ENCODE measurements at places on chromosomes 2 and 18.
A peak's percentile ranks its signal among the peaks of the same experiment; 100 is the strongest.

DNA sequence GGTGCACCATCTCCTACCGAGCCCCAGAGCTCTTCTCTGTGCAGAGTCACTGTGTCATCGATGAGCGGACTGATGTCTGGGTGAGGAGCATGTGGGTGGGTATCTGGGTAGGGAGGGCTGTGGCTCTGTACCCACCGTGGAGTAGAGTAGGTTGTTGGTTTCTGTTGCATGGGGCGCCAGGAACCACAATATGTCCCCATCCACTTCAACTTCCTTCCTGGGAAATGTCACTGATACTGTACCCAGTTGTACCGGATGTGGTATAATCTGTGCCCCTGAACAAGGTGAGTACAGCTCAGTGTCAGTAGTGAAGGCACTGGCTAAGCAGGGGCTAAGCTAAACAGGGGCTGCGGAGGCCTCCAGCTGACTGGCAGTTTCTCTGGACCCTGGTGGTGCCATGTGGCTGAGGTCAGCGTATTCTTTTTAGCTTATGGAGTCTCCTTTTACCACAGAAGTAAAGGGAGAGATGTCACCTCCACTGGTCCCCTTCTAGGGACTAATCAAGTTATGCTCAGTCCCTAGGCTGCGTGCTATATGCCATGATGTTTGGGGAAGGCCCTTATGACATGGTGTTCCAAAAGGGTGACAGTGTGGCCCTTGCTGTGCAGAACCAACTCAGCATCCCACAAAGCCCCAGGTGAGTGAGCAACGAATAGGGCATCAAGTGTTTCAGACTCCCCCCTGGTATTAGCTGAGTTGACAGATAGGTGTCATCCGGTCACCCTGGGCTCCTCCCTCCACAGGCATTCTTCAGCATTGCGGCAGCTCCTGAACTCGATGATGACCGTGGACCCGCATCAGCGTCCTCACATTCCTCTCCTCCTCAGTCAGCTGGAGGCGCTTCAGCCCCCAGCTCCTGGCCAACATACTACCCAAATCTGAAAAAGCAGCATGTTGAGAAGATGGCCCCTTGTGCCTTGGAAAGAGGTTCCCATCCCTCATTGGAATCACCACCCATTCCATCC, 2.7 kb downstream of the STK16 start:
- peak; percentile 83 for DNase-seq

DNA sequence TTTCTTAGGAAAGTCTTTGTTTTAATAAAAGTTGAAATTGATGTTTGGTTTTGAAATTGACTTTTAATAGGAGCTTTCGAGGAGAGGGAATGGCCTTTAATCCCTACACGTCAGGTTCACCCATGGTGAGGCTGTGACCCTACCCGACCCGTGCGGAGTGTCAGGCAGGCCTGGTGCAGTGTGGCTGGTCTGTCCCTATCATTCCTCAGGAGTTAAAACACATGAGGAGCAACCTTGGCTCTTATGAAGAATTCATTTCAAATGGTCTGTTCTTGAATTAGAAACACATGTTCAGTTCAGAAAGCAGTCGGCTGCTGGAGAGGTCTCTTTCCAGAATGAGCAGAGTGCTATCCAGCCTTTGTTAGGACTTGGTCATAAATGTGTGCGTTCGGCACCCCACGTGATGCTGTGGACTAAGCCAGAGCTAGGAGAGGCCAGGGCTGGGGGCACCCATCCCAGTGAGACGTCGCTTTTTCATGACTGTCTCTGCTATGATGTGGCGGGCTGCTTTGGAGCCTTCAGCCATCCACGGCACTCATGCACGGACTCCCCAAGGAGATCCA, 54.7 kb downstream of the EMILIN2 start:
- peak; percentile 2 for DNase-seq

- no peak for DNase-seq
These were observed 60.7 kb upstream of the ASAP2 start for GRCh38 chr2:9145752-9146430.

DNA sequence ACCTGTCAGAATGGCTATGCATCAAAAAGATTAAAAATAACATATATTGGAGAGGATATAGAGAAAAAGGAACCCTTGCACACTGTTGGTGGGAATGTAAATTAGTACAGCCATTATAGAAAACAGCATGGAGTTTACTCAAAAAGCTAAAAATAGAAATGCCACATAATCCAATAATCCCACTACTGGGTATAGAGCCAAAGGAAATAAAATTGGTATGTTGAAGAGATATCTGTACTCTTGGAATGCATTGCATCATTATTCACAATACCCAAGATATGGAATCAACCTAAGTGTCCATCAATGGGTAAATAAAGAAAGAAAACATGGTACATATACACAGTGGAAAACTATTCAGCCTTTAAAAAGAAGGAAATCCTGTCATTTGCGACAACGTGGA, 77.2 kb downstream of the C1D start:
- no peak for DNase-seq

DNA sequence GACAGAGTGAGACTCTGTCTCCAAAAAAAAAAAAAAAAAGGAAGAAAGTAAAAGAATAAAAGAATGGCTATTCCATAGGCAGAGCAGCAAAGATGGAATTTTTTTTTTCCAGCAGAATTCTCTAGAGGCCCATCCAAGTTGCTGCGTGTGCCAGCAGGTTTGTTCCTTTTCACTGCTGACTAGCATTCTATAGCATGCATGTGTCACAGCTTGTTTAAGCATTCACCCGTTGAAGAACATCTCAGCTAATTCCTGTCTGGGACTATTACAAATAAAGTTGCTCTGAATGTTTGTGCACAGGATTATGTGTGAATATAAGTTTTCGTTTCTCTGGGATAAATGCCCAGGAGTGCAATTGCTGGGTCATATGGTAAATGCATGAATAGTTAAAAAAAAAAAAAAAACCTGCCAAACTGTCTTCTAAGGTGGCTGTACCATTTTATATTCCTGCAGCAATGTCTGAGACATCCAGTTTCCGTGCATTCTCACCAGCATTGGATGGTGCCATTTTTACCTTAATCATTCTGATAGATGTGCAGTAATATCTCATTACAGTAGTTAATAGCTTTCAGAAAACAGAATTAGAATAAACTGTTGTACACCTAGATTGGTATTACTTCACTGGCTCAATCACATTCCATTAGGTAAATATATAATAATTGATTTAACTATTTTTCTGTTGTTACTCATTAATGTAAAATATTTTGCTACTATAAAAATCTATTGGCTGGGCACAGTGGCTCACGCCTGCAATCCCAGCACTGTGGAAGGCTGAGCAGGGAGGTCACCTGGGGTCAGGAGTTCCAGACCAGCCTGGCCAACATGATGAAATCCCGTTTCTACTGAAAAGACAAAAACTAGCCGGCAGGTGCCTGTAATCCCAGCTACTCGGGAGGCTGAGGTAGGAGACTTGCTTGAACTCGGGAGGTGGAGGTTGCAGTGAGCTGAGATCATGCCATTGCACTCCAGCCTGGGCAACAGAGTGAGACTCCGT, 47.5 kb upstream of the ASAP2 start:
- no peak for DNase-seq

DNA sequence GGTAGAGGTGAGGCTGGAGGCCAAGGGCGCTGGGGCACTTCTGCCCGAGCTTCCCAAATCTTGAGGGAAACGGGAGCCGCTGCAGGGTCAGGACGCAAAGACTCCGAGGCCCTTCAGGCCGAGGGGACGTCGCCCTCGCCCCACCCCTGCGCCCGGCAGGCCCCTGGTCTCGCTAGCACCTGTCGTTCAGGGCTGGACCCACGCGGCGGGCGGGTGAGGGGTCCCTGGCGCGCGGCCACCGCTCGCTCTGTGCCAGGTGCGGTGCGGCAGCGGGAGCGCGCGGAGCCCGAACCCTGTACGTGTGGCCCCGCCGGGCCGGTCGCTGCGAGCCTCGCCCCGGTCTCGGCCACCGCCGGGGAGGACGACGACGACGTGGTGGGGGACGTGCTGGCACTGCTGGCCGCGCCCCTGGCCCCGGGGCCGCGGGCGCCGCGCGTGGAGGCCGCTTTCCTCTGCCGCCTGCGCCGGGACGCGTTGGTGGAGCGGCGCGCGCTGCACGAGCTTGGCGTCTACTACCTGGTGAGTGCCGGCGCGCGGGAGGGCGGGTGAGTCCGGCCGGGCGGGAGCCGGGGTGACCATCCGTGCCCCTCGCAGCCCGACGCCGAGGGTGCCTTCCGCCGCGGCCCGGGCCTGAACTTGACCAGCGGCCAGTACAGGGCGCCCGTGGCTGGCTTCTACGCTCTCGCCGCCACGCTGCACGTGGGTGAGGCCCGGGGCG, 4.9 kb downstream of the ERFE start:
- no peak for DNase-seq

GRCh38 chr2:158234497-158234896, 132.8 kb downstream of the UPP2 start:
- DNase-seq = no peak

DNA sequence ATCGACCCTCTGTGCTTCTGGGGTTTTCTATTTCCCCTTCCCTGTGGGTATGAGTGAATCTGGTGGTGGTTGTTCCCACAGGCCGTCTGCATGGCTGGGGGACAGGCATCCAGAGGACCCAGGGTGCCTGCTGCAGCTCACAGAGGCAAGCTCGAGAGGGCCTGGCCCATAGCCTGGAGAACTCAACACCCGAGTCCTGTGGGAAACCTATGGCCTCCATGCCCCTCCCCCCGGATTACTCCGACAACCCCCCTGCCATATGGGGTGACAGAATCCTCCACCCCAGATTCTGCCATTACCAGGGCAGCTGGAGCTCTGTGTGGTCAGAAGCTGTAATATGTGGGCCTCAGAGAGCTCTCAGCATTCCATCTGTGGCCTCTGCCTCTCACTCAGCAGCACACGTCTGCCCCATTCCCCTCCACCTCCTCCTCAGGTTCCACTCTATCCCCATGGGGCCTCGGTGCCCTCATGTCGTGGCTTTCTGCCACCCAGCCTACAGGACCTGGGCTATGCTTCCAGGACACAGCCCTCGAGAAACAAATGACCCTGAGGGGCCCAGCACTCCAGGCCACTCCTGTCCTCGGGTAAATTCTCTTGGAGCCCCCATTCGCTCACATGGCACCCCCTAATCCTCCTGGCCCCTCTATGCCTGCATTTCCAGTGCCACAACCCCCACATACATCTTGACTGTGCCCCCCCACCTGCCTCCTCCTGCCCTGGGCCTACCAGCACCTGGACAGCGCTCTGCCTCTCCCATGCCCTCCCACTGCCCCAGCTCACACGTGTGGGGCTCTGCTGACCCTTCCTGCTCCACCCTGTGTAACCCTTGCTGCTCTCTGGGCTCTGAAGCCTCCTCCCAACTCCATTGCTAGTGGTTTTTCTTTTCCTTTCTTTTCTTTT, 3.6 kb downstream of the MZT2A start:
- DNase-seq = no peak

DNA sequence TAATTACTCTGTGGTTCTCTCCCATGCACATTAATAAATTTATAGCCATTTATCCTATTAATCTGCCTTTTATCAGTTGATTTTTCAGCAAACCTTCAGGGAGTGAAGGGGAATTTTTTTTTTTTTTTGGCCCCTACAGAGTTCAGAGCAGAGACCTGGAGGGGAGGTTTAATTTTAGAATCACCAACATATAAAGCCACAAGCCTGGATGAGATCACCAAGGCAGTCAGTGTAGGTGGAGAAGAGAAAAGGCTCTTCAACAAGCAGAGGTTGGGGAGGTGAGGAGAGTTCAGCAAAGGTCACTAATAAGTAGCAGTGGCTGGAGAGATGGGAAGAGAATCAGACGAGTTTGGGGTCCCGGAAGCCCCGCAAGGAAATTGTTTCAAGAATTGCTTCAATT, 48.4 kb upstream of the SPTBN1 start:
- no peak for DNase-seq

DNA sequence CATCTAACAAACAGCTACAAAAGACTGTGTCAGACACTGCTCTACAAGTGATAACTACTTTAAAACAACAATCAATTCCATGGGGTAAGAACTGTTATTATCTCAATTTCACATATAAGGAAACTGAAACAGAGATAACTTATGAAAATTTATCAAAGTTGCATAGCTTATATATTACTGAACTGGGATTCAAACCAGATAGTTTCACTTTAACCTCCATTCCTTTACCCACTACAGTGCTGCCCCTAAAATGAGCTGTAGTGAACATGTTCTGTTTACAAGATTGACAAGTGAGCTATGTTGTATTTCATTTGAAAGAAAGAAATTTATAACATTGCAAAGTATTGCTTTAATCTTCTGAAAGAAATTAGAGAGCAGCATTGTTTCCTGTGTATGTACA, 14.1 kb upstream of the GCG start:
- no peak for DNase-seq

- peak; percentile 51 for DNase-seq
These were observed 61.0 kb downstream of the TMEM163 start for GRCh38 chr2:134657650-134658250.

GRCh38 chr2:241015439-241015838, 17.0 kb downstream of the SNED1 start:
- DNase-seq = no peak

- DNase-seq = no peak
These were observed 48.4 kb upstream of the BCL2L11 start for GRCh38 chr2:111072220-111072871.

DNA sequence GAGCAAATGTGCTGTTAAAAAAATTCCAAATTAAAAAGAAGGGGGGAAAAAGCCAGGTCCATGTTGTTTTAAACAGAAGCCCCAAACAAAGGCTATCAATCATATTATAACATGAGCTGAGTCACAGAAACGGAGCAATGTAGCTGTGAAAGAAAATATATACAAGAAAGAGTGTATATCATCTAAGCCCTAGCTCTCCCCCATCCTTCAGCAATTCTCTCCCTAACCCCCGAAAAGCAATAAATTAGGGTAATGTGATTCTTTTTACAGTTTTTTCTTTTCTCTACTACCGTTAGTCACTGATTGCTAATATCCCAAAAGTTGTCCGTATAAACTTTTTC, 25.3 kb downstream of the FEZ2 start:
- no peak for DNase-seq

GRCh38 chr2:217713395-217714286, 289.2 kb downstream of the TNS1 start:
- peak; percentile 82 for DNase-seq

DNA sequence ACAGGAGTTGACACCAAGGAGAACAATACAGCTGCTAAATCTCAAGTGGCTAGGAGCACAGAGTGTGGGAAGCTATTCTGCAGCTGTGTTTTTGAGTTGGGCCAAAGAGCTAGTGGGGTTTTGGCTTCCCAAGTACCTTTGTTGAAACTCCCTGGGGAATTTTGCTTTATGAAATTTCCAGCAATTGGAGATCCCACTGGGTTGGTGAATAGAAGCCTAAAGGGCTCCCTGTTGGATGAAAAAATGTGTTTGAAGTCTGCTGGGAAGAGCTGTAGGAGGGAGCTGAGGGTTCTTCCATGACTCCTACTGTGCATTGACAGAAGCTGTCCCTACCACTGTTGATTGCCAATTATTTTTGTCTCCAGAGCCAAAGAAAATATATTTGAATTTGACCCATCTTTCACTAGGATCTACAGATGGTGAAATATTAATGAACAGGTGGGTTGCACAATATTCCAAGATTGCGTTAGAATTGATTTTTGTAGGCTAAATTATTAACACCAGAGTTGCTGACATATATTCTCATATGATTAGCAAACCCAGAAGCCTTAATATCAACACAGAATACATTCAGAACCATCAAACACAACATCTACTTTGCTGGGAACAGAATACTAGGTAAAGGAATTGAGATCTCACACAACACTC, 95.4 kb upstream of the CYP1B1 start:
- no peak for DNase-seq

- DNase-seq = no peak
These were observed 73.2 kb downstream of the ZNF532 start for GRCh38 chr18:58937887-58938267.

Data from activated CD4-positive, alpha-beta memory T cell treated with anti-CD3 and anti-CD28 coated beads for 36 hours (primary cell).